ENCODE measurements at places on chromosomes 1 and 21.

GRCh38 chr1:244450597-244451538, 841 bp downstream of the ADSS2 start:
- peaks cover 41% of the 10 kb centered on the region for H3K4me1 ChIP-seq
- no peaks in the 10 kb centered on the region for H3K27me3 ChIP-seq
- H3K4me3 ChIP-seq: peak overlapping the region; percentile 95
- peak; percentile 53 for DNase-seq
- H3K27ac ChIP-seq: peak overlapping the region; percentile 96
- peaks cover 40% of the 10 kb centered on the region for H3K36me3 ChIP-seq

DNA sequence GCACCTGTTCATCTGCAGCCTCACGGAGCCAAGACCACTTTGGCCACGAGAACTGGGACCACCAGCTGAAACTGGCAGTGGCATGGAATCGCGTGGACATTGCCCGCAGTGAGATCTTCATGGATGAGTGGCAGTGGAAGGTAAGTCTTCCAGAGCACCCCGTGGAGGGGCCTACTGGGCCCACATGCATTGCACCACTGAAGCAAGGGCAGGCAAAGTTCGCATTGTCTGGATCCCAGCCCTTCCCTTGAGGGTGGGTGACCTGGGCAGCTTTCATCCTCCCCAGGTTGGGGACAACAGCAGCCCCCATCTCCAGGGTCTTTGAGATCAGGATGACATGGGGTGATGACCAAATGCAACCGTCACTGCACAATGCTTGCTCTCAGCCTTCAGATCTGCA, 37.5 kb downstream of the TRPM2 start:
- no peak overlapping the region for H3K27ac ChIP-seq
- H3K27me3 ChIP-seq: no peaks in the 10 kb centered on the region
- H3K4me3 ChIP-seq: no peak overlapping the region
- no peaks in the 10 kb centered on the region for H3K4me1 ChIP-seq
- DNase-seq: no peak

DNA sequence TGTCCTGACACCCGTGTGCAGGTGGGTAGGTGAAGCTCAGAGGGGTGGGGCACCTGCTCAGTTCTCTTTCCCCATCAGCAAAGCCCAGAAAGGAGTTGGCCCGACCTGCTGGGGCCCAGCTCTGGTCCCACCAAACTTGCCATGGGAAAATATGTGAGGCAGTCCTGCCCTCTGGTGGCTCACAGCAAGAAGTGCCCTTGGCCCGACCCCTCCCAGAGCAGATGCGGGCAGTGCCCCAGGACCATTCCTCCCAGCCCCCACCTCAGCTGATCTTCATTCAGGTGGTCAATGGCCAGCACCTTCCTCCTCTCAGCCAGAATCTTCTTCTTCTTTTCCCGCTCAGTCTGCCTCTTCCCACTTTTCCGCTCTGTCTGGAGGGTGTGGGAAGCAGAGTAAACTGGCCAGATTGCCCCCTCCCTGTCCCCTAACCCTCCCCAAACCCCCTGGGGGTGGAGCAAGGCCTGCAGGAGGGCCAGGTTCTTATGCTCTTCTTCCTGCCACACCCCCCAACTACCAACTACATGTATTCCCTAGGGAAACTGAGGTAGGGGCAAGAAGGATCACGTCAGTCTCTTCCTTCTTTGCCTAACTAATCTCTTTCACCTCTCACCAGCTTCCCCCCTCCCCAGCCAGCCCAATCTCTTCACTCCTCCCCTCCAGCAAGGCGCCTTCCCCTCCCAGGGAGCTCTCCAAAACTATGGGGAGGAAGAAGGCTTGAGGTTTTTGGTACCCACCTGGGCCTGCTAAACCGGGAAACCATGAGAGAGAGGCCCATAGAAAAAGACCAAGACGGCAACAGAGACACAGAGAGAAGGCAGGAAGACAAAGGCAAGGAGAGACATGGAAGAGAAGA, 15.6 kb downstream of the TNNT2 start:
- H3K4me3 ChIP-seq: no peak overlapping the region
- H3K4me1 ChIP-seq: no peaks in the 10 kb centered on the region
- H3K27ac ChIP-seq: no peak overlapping the region
- peaks cover 5% of the 10 kb centered on the region for H3K27me3 ChIP-seq

DNA sequence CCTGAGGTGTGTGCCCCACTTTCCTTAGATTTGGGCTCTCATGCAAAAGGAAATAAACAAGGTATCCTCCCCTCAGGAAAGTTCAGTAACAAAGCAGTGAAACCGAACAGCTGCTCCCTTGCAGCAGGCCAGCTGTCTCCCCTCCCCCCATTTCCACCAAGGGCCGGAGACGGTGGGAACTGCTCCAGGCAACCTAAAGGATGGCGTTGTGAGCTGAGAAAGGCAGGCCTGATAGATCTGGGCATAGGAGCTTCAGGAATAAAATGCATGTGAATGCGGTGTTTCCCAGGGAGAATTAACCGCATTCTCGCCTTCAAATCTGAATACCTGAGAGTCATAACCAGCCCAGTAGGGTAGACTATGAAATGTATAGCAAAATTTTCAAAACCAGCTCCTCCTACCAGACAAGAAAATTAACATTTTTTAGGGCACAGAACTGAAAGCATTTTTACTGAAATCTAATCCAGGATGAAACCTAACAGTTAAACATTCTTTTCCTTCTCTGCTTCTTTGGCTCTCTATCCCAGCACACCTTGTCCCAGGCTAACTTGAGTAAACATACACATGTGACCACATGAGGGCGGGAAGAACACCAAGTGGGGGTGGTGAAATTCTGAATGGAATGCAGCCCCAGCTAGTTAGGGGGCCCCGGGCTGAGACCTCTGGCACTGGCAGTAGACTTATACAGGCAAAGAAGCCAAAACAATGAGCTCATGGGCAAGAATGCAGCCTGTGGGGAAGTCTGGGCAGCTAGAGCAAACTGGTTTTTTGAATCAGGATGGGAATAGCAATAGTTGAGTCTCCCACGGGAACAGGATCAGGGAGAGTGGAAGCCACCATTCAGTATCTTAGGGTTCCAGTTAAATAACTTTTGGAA, 11.5 kb downstream of the MCL1 start:
- no peaks in the 10 kb centered on the region for H3K27me3 ChIP-seq
- no peak for DNase-seq
- peaks cover 47% of the 10 kb centered on the region for H3K36me3 ChIP-seq

GRCh38 chr1:222935239-222935900, 120.5 kb downstream of the DISP1 start:
- no peaks in the 10 kb centered on the region for H3K4me1 ChIP-seq
- no peak overlapping the region for H3K27ac ChIP-seq
- H3K27me3 ChIP-seq: no peaks in the 10 kb centered on the region
- no peaks in the 10 kb centered on the region for H3K36me3 ChIP-seq
- no peak overlapping the region for H3K4me3 ChIP-seq

- DNase-seq: no peak
- H3K36me3 ChIP-seq: no peaks in the 10 kb centered on the region
Observed at GRCh38 chr1:25210728-25211127, 21.6 kb downstream of the SYF2 start.

DNA sequence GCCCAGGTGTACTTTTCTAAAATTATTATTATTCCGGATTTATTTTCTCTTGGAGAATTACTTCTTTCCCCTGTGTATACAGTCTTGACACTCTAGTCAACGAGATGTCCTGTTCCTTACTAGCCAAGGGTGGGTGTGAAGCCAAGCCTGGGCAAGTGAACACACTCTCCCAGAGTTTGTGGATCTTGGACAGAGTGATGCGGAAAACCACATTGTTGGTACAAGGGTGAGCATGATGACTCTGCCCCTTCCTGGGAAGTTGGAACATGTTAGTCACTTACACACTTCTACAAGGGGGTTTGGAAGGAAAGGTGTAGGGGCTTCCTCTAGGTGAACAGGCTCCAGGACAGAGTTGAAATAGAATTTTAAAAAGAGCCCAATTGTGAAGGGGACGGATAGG, 20.0 kb upstream of the RD3 start:
- peaks cover 7% of the 10 kb centered on the region for H3K27me3 ChIP-seq
- no peaks in the 10 kb centered on the region for H3K36me3 ChIP-seq
- no peak overlapping the region for H3K4me3 ChIP-seq
- H3K27ac ChIP-seq: no peak overlapping the region
- no peak for DNase-seq

GRCh38 chr1:109350182-109350581, 43.4 kb upstream of the MYBPHL start:
- H3K4me3 ChIP-seq: no peak overlapping the region
- no peak for DNase-seq
- H3K27ac ChIP-seq: no peak overlapping the region

- DNase-seq: no peak
- no peak overlapping the region for H3K27ac ChIP-seq
- no peaks in the 10 kb centered on the region for H3K36me3 ChIP-seq
- H3K4me3 ChIP-seq: no peak overlapping the region
Observed at GRCh38 chr21:38796424-38796823, 9.3 kb upstream of the ETS2 start.

- H3K36me3 ChIP-seq: peaks cover 4% of the 10 kb centered on the region
- no peak for DNase-seq
- peaks cover 8% of the 10 kb centered on the region for H3K4me1 ChIP-seq
- H3K4me3 ChIP-seq: no peak overlapping the region
- no peak overlapping the region for H3K27ac ChIP-seq
Observed at GRCh38 chr1:186985889-186986491, 157.2 kb downstream of the PLA2G4A start.

- no peak overlapping the region for H3K4me3 ChIP-seq
- H3K36me3 ChIP-seq: peaks cover 68% of the 10 kb centered on the region
- DNase-seq: no peak
- no peak overlapping the region for H3K27ac ChIP-seq
Observed at GRCh38 chr1:167665469-167665868, 35.4 kb downstream of the RCSD1 start.

- no peak for DNase-seq
- no peak overlapping the region for H3K4me3 ChIP-seq
- no peaks in the 10 kb centered on the region for H3K4me1 ChIP-seq
- no peaks in the 10 kb centered on the region for H3K27me3 ChIP-seq
Observed at GRCh38 chr1:84708031-84708430, 17.8 kb upstream of the SSX2IP start.

DNA sequence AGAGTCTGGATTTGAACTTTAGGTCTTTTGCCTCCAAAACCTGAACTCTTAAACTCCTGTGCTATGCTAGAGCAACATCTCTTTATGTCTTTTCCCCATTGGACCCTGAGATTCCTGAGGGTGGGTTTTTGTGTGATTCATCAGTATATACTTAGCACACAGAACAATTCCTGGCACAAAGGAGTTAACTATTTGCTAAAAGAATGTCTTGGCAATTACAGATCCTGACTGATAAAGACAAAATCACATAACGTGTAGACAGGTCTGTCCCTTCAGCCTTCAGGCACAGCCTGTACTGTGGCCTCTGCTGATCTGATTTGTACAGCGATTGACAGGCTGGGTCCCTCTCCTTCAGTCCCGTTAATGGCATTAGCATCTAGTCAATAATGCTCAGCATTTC, 162.4 kb upstream of the BEND5 start:
- H3K36me3 ChIP-seq: no peaks in the 10 kb centered on the region
- no peak overlapping the region for H3K4me3 ChIP-seq
- DNase-seq: no peak
- no peaks in the 10 kb centered on the region for H3K27me3 ChIP-seq

GRCh38 chr21:14998784-14999183, 66.0 kb downstream of the NRIP1 start:
- no peak overlapping the region for H3K27ac ChIP-seq
- H3K36me3 ChIP-seq: no peaks in the 10 kb centered on the region
- DNase-seq: no peak
- H3K4me1 ChIP-seq: peaks cover 14% of the 10 kb centered on the region
- no peaks in the 10 kb centered on the region for H3K27me3 ChIP-seq

DNA sequence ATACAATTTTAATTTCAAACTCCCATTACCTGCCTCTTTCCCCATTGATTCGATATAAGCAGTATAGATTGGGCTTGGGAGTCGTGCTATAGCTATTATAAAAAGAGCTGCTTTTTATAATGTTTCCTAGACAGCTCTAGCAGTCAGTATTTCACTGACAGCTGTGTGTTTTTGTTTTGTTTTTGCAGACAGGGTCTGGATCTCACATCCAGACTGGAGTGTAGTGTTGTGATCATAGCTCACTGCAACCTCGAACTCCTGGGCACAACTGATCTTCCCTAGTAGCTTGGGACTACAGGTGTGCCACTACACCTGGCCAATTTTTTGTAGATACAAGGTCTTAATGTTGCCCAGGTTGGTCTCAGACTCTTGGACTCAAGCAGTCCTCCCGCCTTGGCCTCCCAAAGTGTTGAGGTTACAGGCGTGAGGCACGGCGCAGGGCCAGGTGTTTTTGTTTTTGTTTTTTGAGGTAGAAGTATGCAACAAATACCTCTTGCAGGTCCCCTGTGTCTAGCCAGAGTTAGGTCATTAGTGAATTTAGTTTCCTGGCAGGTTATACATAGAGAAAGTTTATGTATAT, 1.7 kb downstream of the NASP start:
- H3K4me1 ChIP-seq: peaks cover 24% of the 10 kb centered on the region
- peaks cover 22% of the 10 kb centered on the region for H3K36me3 ChIP-seq
- H3K27ac ChIP-seq: peak overlapping the region; percentile 98
- peak; percentile 9 for DNase-seq

DNA sequence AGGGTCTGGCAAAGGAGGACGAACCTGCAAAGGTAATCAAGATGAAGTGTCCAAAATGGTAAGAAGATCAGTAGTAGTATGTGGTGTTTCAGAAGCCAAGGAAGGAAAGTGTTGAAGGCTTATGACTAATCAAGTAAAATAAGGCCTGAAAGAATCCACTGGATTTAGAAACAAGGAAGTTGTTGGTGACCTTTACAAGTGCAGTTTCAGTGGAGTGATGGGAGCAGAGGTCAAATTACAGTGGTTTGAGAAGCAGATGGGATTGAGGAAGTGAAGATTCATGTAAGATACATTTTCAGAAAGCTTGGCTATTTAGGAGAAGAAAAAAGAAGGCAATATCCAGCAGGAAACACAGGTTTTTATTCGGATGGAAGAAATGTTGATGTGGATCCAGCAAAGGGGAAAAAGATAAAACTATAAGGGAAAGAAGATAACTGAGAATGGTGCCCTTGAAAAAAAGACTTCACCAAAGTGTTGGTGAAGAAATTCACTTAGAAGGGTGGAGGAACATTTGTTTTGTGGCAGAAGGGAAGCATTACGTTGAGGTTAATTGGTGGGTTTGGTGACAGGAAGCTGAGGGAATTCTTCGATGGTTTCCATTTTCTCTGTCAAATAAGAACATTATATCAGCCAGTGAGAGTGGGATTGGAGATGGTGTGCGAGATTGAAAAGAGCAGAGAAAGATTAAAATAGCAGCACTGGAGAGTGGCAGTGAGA, 2.1 kb downstream of the ARMH1 start:
- no peak for DNase-seq
- H3K27me3 ChIP-seq: no peaks in the 10 kb centered on the region
- peaks cover 26% of the 10 kb centered on the region for H3K4me1 ChIP-seq
- no peaks in the 10 kb centered on the region for H3K36me3 ChIP-seq

DNA sequence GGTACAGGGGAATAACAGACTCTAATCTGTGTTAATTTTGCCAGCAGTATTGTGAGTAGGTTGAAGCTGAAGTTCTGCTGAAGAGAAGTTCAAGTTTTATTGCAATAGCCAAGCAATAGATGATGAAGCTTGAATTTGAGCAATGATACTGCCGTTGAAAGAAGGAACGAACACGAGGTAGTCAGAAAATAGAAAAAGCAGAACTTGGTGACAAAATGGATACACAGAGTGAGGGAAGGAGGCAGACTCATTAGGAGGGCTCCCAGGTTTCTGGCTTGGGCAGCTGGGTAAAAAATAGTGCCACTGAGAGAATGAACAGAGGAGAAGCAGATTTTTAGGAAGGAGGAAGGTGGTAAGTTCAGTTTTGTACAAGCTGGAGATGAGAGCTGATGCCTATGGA, 22.3 kb upstream of the AGO1 start:
- peaks cover 13% of the 10 kb centered on the region for H3K27me3 ChIP-seq
- H3K4me3 ChIP-seq: no peak overlapping the region
- no peaks in the 10 kb centered on the region for H3K36me3 ChIP-seq
- H3K4me1 ChIP-seq: no peaks in the 10 kb centered on the region
- H3K27ac ChIP-seq: no peak overlapping the region
- DNase-seq: no peak

Data from activated T-helper 2 cell treated with anti-CD3 and anti-CD28 coated beads, Interferon-gamma antibody, Interleukin-2, Interleukin-4, amounts not matched to agents 10 μg/mL and 5 μg/mL and 100 μg/mL, durations not matched to agents 14 hours and 24 hours and 36 hours (primary cell).